ENCODE measurements at places on chromosomes 6 and 20. TPM values are rescaled to one million over a fixed set of nuclear protein-coding genes. Genes with fewer than 3 reads are reported as not detected.

The OTOR gene
- not detected for total RNA-seq

The OR2H2 gene
- total RNA-seq, result not detected

DNA sequence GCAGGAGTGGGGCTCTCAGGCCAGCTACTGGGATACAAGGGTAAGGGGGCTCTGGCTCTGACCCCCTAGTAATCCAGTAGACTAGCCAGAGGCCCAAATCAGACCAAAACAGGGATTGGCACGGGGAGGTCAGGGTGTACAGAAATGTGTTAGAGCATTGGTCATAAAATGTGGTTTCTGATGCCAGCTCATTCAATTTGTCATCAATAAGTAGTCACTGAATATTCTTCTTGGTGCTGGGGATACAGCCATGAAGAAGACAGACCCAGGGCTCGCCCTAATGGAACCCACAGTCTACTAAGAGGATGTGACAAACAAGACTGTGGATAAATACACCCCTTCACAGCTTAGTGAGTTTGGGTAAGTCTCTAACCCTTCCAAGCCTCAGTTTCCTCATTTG, 11.1 kb downstream of the MAP1LC3A start:
- DNase-seq, result no peak

GRCh38 chr20:33668466-33669155, 1.9 kb downstream of the ACTL10 start:
- DNase-seq, result no peak

DNA sequence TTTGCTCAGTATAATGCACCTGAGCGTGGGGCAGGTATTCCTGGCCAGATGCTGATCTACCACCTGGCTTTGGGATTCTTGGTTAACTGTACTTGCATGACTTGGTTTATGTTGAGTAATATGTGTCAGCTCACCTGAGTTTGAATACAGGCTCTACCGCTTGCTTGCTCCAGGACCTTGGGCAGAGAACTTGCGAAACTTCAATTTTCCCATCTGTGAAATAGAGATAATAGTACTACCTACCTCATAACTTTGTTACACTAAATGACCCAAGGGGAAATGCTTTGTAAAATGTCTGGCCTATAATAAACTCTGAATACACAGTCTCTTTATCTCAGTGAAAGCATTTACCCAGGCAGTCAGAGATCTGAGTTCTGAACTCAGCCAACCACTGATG, 51.8 kb downstream of the SCAND1 start:
- no peak for DNase-seq

- DNase-seq, result no peak
These were observed 82.5 kb upstream of the ZNFX1 start for GRCh38 chr20:49360242-49360968.

DNA sequence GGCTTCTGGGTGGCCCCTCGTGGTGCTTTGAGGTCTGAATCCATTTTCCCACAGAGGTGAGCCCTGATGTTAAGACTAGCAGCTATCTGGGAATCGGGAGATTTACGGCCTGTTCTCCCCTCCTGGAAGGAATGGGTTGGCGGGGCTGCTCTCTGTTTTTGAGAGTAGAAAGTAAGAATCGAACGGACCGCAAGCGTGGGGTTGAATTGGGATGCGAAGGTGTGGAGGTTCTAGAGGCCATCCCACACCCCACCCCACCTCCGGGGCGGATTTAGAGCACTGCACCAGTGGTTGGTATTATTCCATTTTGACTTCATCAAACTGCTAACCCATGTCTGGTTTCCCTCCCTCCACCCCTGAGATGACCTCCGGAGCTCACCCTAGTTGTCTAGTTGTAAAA, 11.5 kb downstream of the PYGB start:
- no peak for DNase-seq

- DNase-seq, result no peak
These were observed 199.3 kb downstream of the ARID1B start for GRCh38 chr6:156976216-156977127.

GRCh38 chr6:2971420-2972218, at the start of gene SERPINB6:
Gene SERPINB6 (minus strand): TSS chr6:2971567. CDS start chr6:2959332, 12,235 bp downstream.
- peak; percentile 91 for DNase-seq

DNA sequence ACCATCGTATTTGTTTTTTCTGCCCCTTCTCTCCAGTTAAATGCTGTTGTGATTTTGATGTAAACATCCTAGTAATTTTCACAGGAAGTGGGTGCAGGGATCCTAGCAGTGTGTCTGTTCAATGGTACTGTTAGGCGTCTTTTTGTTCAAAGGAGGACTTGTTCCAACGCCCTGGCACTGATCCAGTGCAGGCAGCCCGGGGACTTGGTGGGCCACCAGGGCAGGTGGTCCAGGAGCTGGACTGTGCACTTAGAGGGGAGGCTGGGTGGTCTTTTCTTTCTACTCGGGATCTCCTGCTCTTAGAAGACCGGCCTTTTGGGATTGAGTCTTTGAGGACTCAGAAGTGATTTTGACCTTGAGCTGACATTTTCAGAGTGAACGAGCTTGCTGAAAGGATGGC, 41.1 kb upstream of the NKX2-2 start:
- DNase-seq, result no peak

DNA sequence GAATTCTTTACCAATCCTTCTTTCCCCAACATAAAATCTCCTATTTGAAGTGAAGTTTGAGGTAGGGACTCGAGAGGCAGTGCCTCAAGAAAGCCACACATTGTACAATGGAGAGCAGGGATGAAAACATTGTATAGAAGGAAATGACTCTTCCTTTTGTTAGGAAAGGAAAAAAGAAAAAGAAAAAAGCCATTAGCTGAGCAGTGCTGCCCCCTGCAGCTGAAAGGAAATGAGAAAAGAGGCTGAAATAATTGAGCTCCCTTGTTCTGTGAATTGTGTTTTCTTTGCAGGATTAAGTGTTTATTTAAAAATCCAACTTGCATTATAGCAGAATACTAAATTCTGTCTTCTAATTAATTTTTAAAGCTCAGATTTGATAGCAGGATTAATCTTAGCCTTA, 162.9 kb upstream of the SASH1 start:
- DNase-seq, result peak; percentile 57

- no peak for DNase-seq
These were observed 609.4 kb upstream of the HS3ST5 start for GRCh38 chr6:114952229-114952628.

- DNase-seq, result no peak
These were observed 12.2 kb downstream of the MMP24 start for GRCh38 chr20:35238735-35239134.

- no peak for DNase-seq
These were observed 2.3 kb downstream of the LINC00237 start for GRCh38 chr20:21103582-21104465.

All from lung (tissue), 17 donors.